Prostate gland (tissue), 2 donors: ENCODE measurements at places on chromosomes 2 and 18. TPM values are rescaled to one million over a fixed set of nuclear protein-coding genes. Genes with fewer than 3 reads are reported as not detected.

Gene ASB18
- total RNA-seq: not detected

Gene CBLN2
- 6.3 TPM for total RNA-seq

Gene PRSS56
- total RNA-seq: not detected

Gene SPDYA
- total RNA-seq: 0.73 TPM

Gene HMSD
- total RNA-seq: not detected

Gene SPATA3
- total RNA-seq: 1.8 TPM

Gene ANO7
- total RNA-seq: 140 TPM

Gene ANKRD44
- total RNA-seq: 11.2 TPM

DNA sequence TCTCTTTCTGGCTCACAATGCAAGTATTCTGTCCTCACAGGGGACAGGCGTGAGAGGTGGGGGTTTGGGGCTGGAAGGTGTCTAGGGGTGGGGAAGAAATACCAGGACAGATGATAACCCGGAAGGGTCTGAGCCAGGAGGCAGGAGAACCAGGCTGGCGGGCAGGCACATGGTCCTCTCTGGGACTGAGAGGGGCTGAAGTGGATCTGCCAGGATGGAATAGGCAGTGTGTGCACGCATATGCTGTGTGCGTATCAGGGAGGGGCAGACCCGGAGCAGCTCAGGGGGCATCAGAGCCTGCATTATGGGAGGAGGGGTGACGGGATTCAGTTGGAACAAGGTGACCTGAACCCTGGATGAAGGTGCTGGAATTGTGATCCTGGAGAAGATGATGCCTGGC is 157.3 kb downstream of the DYSF start:
- H3K4me1 ChIP-seq: no peaks in the 10 kb centered on the region
- H3K27ac ChIP-seq: no peak overlapping the region

GRCh38 chr2:121008975-121009374 is 273.3 kb downstream of the GLI2 start:
- H3K4me1 ChIP-seq: no peaks in the 10 kb centered on the region
- H3K36me3 ChIP-seq: no peaks in the 10 kb centered on the region
- DNase-seq: no peak
- no peak overlapping the region for H3K27ac ChIP-seq
- H3K27me3 ChIP-seq: no peaks in the 10 kb centered on the region

GRCh38 chr2:53829273-53829979 is 30.3 kb downstream of the GPR75 start:
- H3K27ac ChIP-seq: no peak overlapping the region
- no peak for DNase-seq
- H3K4me3 ChIP-seq: no peak overlapping the region
- H3K4me1 ChIP-seq: no peaks in the 10 kb centered on the region

DNA sequence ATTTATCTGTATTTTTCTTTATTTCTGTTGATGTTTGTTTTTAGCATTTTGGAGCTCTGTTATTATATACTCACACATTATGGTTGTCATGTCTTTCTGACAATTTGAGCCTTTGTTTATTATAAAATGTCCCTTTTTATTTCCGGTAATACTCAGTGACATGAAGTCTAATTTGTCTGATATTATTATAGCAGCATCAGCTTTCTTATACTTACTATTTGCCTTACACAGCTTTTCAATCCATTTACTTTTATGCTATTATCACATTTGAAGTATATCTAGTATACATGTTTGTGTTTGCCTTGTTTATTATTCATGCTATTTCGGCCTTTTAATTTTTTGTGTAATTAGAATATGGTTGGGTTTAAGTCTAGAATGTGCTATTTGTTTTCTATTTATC is 430.6 kb upstream of the FANCL start:
- H3K4me1 ChIP-seq: no peaks in the 10 kb centered on the region
- no peak overlapping the region for H3K4me3 ChIP-seq
- no peak for DNase-seq
- no peaks in the 10 kb centered on the region for H3K36me3 ChIP-seq

DNA sequence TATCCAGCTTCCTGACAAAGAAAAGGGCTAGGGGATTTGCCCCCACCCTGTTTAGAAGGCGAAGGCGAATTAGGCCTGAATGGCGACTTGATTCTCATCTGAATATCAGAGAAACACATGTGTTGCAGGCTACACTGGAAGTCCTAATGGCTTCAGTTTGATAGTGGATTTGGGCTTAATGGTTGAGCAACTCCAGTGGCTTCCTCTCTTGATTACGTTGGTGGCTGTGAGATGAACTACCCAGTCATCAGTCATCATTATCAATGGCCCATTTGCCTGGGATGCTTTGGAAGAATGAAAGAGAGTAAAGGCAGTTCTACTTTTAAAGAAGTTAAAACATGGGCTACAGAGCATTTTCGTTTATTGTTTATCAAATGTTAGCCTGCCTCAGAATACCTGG is 60.9 kb upstream of the IL1R1 start:
- no peaks in the 10 kb centered on the region for H3K36me3 ChIP-seq
- H3K4me3 ChIP-seq: no peak overlapping the region
- H3K27me3 ChIP-seq: no peaks in the 10 kb centered on the region
- H3K4me1 ChIP-seq: no peaks in the 10 kb centered on the region

DNA sequence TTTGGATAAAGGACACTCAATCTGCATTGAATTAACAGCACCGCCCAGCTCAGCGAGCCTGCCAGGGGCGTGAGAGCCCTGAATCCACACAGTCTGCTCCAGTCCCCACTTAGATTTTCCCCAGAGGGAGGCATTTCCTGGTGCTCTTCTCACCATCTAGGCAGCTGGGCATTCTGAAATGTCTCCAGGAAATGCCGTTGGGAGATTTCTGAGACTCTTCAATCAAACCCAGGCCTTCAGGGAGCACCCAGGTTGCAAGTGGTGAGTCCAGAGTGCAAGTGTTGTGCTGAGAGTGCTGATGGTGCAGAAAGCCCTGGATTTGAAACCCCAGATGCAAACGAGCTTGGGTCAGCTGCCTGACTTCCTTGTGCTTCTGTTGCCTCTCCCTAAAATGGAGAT is 23.4 kb upstream of the TMEM37 start:
- no peaks in the 10 kb centered on the region for H3K36me3 ChIP-seq
- DNase-seq: no peak
- H3K4me1 ChIP-seq: no peaks in the 10 kb centered on the region
- H3K27me3 ChIP-seq: no peaks in the 10 kb centered on the region
- no peak overlapping the region for H3K27ac ChIP-seq

GRCh38 chr2:26089337-26089736 is 55.5 kb downstream of the RAB10 start:
- H3K27ac ChIP-seq: no peak overlapping the region
- no peaks in the 10 kb centered on the region for H3K4me1 ChIP-seq
- no peak overlapping the region for H3K4me3 ChIP-seq
- no peak for DNase-seq
- no peaks in the 10 kb centered on the region for H3K27me3 ChIP-seq

DNA sequence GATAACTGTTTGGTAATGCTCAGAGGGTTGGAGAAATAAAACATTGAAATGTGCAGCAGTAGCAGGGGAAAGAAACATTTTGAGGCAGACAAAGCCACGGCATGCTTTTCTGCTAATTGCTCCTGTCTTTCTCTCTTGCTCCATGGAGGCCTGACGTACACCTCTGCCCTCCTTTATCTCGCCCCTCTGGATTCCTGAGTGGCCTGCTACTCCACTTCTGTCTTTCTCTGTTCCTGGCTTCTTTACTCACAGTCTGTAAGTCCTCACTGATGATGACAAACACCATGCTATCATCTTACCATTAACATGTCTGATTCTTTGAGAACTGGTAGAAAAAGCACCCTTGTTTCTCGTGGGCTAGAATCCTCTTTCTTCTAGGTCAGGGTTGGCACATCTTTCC is 392.9 kb downstream of the MEIS1 start:
- no peaks in the 10 kb centered on the region for H3K27me3 ChIP-seq
- no peak overlapping the region for H3K27ac ChIP-seq
- no peak overlapping the region for H3K4me3 ChIP-seq

DNA sequence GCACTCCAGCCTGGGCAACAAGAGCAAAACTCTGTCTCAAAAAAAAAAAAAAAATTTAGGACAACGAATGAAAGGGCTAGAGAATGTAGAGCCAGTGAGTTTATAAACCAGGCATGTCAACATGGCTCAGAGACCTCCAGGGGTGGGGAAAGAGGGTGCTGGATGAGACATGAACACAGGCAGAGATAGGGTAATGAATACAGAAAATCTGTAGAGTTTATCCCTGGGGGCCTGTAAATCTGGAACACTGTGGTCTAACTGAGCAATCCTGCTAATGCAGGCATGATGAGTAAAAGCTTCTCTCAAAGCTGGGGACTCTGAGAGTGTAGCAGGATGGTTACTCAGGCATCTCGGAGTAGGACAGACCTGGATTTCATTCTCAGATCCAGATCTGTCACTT is 59.2 kb upstream of the IGFBP2 start:
- H3K4me3 ChIP-seq: no peak overlapping the region
- H3K27me3 ChIP-seq: no peaks in the 10 kb centered on the region
- no peaks in the 10 kb centered on the region for H3K4me1 ChIP-seq
- no peaks in the 10 kb centered on the region for H3K36me3 ChIP-seq

DNA sequence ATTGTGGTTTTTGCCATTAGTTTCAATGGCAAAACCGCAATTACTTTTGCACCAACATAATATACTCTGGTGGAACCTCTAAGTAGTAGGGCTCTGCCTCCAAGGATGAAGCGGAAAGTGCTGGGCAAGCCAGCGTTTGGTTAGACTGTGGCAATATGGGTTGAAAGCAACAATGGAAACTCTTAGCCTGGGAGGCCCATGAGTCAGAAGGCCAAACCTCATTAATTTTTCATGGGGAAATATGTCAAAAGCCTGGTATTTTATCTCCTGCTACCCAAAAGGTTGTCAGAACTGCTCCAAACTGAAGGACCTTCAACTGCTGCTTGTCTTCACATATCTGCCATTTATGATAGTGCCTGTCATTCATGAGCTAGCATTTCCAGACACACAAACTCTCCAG is 179.1 kb upstream of the CYP26B1 start:
- H3K27me3 ChIP-seq: no peaks in the 10 kb centered on the region
- no peaks in the 10 kb centered on the region for H3K4me1 ChIP-seq
- H3K27ac ChIP-seq: no peak overlapping the region
- H3K4me3 ChIP-seq: no peak overlapping the region

DNA sequence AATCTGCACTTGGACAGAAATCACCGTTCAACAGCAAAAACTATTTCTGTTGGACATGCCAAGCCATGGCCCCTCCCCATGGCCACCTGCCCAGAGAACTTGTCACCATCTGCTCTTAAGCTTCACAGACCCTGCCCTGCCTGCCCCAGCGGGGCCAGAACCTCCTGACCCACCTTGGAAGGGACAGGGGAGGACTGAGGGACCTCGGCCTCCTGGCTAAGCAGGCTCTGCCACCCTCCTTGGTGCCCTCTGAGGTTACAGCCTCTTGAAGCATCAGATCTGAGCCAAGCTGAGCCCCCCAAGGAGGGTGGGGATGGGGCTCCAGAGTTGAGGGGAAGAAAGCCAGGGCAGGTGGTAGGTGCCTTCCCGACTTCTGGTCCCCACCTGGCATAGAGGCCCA is 6.5 kb downstream of the TEX261 start:
- DNase-seq: no peak
- no peak overlapping the region for H3K4me3 ChIP-seq
- peaks cover 5% of the 10 kb centered on the region for H3K4me1 ChIP-seq
- H3K36me3 ChIP-seq: peaks cover 7% of the 10 kb centered on the region
- H3K27me3 ChIP-seq: no peaks in the 10 kb centered on the region

GRCh38 chr2:84792856-84793522 is 87.9 kb downstream of the TRABD2A start:
- no peak for DNase-seq
- H3K4me1 ChIP-seq: no peaks in the 10 kb centered on the region
- H3K27me3 ChIP-seq: no peaks in the 10 kb centered on the region
- no peaks in the 10 kb centered on the region for H3K36me3 ChIP-seq

GRCh38 chr18:13183790-13184189 is 34.8 kb upstream of the LDLRAD4 start:
- no peak overlapping the region for H3K27ac ChIP-seq
- DNase-seq: no peak
- no peak overlapping the region for H3K4me3 ChIP-seq
- no peaks in the 10 kb centered on the region for H3K27me3 ChIP-seq

GRCh38 chr2:72803626-72804320 is 22.1 kb downstream of the EXOC6B start:
- no peaks in the 10 kb centered on the region for H3K27me3 ChIP-seq
- no peak for DNase-seq
- H3K27ac ChIP-seq: no peak overlapping the region
- H3K36me3 ChIP-seq: no peaks in the 10 kb centered on the region

- no peak overlapping the region for H3K27ac ChIP-seq
- H3K4me1 ChIP-seq: no peaks in the 10 kb centered on the region
- H3K27me3 ChIP-seq: no peaks in the 10 kb centered on the region
- no peaks in the 10 kb centered on the region for H3K36me3 ChIP-seq
- no peak for DNase-seq
Observed at GRCh38 chr18:71485611-71486010, 1058.5 kb downstream of the CBLN2 start.

DNA sequence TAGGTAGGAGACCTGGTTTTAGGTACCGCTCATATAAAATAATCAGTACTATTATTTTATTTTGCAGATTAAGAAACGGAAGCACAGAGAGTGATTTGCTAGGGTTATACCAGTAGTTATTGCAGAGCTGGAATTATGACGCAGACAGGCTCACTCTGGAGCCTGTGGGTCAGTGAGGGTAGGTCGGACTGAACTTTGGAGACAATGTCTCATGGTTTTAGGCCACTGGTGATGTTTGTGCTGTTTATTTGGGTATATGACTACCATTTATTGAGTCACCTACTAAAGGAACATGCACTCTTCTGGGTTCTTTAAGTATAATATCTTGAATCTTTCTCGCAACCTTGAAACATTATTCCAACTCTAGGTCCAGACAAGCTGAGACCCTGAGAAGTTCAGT is 33.5 kb upstream of the IL1R1 start:
- no peak overlapping the region for H3K4me3 ChIP-seq
- no peaks in the 10 kb centered on the region for H3K36me3 ChIP-seq
- no peak for DNase-seq
- H3K4me1 ChIP-seq: peaks cover 4% of the 10 kb centered on the region

GRCh38 chr18:75937306-75937705 is 509.8 kb upstream of the SMIM21 start:
- no peaks in the 10 kb centered on the region for H3K27me3 ChIP-seq
- H3K27ac ChIP-seq: no peak overlapping the region
- H3K4me1 ChIP-seq: no peaks in the 10 kb centered on the region
- no peak overlapping the region for H3K4me3 ChIP-seq
- H3K36me3 ChIP-seq: no peaks in the 10 kb centered on the region

GRCh38 chr2:109379507-109379906 is 234.3 kb downstream of the SEPTIN10 start:
- H3K27me3 ChIP-seq: no peaks in the 10 kb centered on the region
- DNase-seq: no peak
- no peaks in the 10 kb centered on the region for H3K4me1 ChIP-seq
- H3K4me3 ChIP-seq: no peak overlapping the region

- no peaks in the 10 kb centered on the region for H3K4me1 ChIP-seq
- no peaks in the 10 kb centered on the region for H3K27me3 ChIP-seq
- no peak for DNase-seq
- no peak overlapping the region for H3K4me3 ChIP-seq
- H3K27ac ChIP-seq: no peak overlapping the region
Observed at GRCh38 chr2:61151436-61151835, 10.6 kb upstream of the C2orf74 start.

DNA sequence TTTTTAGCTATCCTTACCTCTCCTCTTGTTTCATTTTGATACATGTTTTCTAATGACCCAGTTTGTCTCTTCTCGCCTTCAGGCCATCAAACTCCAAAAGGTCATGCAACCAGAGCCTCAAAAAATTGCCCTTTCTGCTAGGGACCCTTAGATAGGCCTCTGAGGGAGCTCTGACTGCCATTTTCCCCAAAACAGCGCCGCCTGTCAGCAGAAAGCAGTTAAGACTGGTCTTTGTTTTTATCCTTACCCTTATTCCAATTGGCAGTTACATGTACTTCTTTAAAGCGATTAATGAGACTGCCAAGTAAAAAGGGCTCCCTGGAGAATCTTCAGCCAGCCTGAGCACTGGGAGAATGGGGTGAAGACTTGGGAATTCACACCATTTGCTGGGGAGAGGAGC is 55.1 kb upstream of the RIT2 start:
- no peak overlapping the region for H3K27ac ChIP-seq
- H3K4me1 ChIP-seq: no peaks in the 10 kb centered on the region
- DNase-seq: no peak
- no peaks in the 10 kb centered on the region for H3K27me3 ChIP-seq
- no peaks in the 10 kb centered on the region for H3K36me3 ChIP-seq
